Fibroblast of skin of abdomen (primary cell): ENCODE measurements at places on chromosomes 5 and 9.
A peak's percentile ranks its signal among the peaks of the same experiment; 100 is the strongest.

- no peak for DNase-seq
These were observed 185.4 kb downstream of the CPLANE1 start for GRCh38 chr5:37063739-37064138.

- DNase-seq = peak; percentile 60
These were observed 56.2 kb downstream of the DUSP1 start for GRCh38 chr5:172714491-172715420.

DNA sequence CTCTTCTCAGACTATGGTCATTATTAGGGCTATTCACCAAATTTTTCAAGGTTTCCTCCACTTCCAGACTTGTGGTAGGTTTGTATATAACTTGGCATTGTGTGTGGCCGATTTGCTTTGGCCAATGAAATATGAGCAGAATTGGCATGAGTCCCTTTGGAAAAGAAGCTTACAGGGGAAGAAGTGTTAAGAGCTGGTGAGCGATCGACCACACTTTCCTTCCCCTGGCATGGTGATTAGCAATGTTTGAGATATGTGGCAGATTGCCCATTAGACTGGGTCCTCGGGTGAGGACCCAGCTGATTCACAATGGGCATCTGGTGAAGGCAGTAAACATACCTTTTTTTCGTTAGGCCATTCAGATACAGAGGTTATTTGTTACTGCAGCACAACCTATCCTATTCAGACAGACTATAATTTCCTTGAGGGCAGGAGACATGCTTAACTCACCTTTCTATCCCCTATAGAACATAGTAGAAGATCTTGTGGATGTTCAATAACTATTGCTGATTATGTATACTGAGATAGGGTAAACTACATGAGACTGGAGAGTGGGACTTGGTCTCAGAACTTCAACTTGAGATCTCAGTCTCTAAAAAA, 62.8 kb upstream of the KLF9 start:
- peak; percentile 29 for DNase-seq

DNA sequence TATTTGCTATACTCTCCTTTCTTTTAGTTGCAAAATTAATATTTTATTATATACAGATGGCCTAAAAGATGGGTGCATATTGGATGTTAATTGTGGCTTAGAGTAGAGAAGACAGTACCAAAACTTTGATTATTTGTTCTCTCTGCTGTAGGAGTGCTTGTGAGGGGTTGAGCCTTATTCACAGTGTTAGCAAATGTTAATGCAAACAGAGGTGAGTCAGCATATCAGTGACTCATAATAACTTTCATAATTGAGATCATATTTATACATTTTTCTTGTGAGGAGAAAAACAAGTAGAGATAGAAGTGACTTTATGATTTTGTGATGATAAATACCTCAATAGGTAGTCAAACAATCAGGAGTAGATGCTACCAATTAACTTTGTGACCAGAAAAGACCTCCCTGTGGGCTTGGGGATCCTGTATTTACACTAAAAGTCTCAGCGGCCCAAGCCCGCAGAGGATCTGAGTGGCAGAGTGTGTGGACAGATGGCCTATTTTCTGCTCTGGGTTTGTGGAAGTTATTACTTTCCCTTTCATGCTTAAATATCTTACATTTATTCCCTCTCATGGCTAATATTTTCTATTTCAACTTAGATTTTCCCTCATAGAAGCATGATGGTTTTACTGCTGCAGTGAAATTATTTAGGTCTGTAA, 226.5 kb downstream of the TAF11L14 start:
- DNase-seq = no peak
